Left ventricle myocardium superior (tissue), 1 donor: ENCODE measurements at places on chromosomes 16 and 17. TPM values are rescaled to one million over a fixed set of nuclear protein-coding genes. Genes with fewer than 3 reads are reported as not detected.

- DNase-seq, result peak; percentile 93
Observed at GRCh38 chr17:40451420-40451819, 8.2 kb downstream of the IGFBP4 start.

DNA sequence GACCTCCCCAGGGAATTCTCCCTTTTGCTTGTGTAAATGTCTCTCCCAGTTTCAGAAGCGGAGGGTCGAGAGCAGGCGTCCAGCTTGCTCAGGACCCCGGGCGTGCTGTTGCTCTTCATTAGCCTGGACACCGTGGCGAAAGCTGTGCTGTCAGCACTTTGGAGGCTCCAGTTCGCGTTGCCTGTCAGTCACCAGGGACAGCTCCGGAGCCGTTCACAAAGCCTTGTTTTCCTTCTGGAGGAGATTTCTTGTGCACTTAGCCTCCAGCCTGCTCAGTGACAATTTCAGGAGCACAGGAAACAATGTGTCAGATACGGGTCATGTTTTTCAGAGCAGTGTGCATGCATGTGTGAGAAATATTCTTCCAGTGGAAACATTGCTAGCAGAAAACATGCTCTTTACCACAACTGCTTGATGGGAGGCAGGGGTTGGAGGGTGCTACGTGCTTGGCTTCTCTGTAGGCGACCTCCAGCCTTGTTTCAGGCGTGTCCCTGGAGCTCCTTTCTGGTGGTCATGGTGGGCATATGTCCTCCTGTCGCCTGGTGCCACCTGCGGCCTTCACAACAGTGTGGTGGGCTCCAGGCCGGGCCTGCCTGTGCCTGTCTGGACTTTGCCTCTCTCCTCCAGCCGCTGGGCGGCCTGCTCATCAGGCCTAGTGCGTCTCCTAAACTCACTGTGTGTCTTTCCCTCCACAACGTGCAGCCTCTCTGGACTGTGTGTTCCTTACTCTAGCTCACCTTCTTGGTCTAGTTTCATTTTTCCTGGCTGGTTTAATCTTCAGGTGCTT is 29.0 kb downstream of the ZNF750 start:
- peak; percentile 19 for DNase-seq

DNA sequence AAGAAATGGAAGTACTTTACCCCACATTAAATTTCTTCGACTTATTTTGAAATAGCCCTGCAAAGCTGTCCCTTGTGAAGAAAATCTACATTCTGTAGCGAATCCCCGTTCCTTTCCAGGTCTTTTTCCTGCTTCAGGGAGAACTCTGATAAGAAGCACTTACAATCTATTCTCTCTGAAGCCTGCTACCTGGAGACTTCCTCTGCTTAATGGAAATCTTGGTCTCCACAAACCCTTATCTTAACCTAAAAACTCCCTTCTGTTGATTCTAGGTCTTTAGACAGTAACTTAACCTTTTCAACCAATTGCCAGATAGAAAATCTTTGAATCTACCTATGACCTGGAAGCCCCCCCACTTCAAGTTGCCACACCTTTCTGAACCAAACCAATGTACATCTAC is 1.6 kb upstream of the CYBC1 start:
- DNase-seq, result no peak

GRCh38 chr17:62388856-62389255 is 8.5 kb downstream of the EFCAB3 start:
- no peak for DNase-seq

DNA sequence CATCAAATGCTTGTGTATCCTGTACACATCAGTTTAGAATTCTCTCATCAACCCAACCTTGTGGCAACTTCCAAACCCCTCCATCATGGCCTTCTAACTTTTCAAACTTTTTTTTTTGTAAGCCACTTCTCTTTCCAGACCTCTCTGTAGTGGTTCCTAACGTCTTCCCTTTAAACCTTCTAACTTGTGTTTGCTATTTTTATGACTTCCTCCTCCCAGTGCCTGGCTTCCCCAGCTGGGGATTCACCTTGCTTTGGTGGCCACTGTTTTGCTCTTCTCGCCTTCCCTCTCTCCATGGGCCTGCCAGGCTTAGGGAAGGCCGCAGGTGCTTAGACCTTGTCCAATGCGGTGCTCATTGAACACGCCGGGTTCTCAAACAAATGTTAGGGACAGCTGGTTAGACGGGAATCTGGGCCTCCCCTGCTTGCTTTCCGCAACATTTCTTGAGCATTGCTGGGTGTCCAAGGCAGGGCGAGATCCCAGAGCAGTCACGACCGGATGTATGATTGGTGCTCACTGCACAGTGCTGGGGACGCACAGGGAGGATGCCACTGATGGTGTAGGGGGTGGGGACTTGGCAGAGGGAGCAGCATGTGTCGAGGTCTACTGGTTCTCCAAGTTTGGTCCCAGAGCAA is 1.1 kb upstream of the XYLT2 start:
- no peak for DNase-seq

Gene OTOA
- not detected for total RNA-seq

Gene CSH1
- total RNA-seq, result not detected
